Liver (tissue), 10 donors: ENCODE measurements at places on chromosomes 2 and 18.

DNA sequence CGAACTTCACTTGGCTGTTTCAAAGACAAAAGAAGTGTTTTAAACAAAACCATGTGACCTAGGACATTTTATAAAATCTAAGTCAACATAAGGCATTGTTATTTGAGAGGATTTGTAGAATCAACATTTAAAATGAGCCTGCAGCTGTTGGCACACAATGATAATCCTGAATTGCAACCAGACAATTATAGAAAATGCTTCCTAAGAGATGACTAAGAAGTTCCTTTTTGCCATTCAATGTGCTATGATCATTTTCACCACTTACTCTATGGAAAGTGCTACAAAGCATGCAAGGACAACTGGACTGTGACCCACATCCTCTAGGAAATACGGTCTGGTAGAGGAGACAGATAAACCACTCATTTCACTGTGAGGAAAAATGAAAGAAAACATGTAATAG is 246.4 kb downstream of the CDH20 start:
- no peak for DNase-seq

- no peak for DNase-seq
These were observed 143.5 kb upstream of the LMAN1 start for GRCh38 chr18:59502274-59503175.

DNA sequence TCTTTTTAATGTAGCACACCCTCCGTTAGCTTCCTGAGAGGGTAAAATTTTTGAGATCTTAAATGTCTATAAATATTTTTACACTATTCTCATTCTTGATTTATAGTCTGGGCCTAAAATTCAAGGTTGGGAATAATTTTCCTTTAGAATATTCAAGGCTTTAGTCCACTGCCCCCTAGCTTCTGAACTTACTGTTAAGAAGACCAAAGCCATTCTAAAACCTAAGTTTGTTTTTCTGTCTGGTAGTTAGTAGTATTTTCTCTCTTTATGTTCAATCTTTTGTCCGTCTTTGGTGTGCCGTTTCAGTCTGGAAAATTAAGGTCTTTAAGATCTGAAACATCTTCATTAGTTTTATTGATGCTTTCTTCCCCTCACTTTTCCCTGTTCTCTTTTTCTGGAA is 14.5 kb downstream of the OSBPL6 start:
- no peak for DNase-seq

DNA sequence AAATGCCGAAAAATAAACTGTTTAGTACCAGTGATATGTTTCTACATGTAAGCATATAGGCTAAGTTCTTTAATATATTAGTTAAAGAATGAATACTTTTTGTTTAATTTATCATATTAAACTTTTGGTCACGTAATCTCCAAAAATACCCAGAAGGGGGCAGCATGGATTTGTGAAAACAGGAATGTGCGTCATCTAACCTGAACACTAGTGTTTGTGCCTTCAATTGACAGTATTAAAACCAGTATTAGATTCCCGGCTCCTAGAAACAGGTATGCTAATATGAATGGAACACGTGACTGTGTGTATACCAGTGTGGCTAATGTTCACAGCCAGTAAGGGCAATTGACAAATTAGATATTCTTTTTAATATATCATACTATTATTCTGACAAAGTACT is 51.8 kb downstream of the WDR7 start:
- DNase-seq, result no peak

DNA sequence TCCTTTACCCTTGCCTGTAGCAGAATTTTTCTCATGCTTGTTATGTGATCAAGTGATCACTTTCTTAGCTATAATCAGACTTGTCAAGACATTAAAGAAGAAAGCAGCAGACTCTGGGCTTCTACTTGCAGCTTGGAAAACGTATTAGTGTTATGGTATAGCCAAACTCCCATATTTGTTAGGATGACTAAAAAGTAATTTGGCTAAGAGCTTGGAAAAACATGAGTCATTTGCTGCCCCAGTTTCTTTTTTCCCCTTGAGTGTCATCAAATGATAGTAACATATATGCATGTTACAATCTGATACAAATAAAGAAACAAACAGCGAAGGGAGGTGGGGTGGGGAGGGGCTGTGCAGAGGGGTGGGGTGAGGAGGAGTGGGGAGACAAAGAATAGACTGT is 155.5 kb downstream of the IKZF2 start:
- no peak for DNase-seq

DNA sequence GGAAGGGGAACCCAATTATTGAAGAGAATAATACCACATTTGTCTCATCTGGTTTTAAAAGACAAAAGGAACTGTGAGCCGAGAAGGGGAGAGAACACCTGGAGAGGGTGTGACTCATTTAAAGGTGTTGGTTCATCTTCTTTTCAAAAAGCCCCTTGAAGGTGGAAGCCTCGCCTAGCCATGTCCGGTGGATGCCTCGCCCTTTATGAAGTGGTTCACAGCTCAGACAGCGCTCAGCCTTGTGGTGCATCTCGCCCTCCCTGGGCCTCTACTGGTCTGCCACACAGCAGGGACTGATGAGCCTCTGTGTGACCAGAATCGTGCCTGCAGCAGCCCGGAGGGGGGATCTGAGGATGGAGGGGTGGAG is 290.0 kb upstream of the CXCR4 start:
- DNase-seq, result no peak

GRCh38 chr2:222878877-222879603 is 18.2 kb downstream of the ACSL3 start:
- DNase-seq, result no peak

DNA sequence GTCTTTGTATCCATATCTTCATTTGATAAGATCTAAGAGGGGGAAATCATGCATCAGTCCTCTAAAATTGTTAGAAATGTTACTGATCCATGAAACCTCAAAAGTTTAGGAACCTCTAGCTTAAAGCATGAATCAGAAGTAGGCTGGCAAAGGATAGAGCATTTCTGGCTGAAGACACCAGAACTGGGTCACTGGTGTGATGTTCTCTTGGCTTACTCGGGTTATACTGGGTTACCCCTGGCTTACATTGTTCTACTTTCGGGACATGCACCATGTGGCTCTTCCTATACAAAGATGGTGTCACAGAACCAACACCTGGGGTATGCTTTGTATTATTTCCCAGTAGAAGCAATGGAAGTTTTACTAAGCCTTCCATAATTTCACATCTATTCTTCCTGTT is 83.2 kb upstream of the TNP1 start:
- no peak for DNase-seq

DNA sequence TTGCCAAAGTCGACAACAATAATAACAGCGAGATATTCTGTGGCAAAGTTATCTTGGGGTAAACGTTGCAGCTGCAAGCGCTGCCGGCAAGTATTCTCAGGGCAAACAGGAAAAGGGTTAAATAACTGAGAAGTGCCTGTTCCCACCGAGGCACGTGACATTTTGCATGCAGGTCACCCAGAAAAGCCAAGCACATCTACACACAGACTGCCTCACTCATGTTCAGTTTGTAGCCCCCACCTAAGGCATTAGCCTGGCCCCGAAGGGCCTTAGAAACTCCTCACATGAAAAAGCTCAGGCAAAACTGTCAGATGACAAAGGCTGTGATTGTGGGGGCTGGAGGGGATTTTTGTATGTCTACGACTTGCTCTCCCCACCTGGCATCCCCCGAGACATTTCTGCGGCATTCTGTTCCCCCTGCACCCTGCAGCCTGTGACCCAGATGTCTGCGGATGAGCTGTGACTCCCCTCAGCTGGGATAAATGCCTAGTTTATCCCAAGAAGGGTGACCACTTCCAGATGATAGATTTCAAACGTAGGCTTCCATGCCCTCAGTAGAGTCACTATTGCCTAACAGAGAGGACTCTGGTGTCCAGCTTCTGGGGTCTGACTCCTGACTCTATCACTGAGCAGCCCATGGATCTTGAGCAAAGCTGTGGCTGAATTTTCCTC is 215.2 kb upstream of the SIX2 start:
- no peak for DNase-seq

DNA sequence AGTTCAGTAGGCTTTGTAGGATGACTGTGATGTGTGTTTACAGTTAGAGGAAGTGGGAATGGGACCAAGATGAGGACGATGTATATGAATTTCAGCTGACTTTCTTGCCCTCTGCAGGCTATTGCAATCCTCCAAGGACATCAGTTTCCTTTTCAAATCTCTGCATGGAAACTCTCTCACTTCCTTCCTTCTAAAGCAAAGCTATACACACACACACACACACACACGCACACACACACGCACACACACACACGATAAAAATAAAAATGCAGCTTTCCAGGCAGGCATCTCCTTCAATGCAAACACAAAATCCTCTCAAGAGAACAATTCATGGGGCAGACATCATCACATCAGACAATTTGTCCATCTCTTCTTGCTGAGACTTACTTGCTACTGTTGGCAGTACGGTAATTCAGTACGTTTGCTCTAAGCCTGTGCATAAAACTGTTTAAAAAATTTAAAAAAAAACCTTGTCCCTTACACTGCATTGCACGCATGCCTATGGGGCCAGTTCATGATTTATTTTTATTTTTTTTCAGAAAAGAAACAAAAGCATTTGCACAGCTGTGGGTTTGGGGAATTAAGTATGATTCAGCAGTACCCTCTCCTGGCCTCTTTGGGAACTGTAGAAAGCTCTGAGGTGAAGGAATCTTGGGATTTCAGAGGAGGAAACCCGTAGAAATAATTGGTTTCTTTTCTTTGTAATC is 27.1 kb upstream of the ICOS start:
- DNase-seq, result no peak

- no peak for DNase-seq
These were observed 309.8 kb downstream of the C1D start for GRCh38 chr2:67752969-67753368.

DNA sequence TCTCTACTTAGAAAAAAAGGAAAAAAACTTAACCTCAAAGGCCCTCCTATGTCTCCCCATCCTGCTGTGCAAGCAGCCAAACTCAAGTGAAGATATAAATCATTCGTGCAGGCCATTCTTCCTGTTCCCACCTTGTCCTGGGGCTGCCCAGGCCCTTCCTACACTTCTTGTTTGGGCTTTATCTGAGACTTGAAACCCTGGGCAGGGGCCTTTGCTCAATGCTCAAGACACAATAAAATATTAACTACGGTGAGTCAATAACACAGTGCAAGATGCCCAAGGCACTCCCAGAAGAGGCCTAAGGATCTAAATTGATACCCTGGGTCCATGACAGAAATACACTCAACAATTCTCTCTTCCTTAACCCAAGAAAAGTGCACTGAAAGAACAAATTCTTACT is 67.6 kb downstream of the TBC1D8 start:
- DNase-seq, result no peak

GRCh38 chr2:171923206-171923605 is 945 bp downstream of the HAT1 start:
- DNase-seq, result no peak

GRCh38 chr2:63880625-63881024 is 38.9 kb downstream of the UGP2 start:
- DNase-seq, result no peak

- DNase-seq, result no peak
These were observed 102.2 kb downstream of the INSIG2 start for GRCh38 chr2:118190474-118190873.

DNA sequence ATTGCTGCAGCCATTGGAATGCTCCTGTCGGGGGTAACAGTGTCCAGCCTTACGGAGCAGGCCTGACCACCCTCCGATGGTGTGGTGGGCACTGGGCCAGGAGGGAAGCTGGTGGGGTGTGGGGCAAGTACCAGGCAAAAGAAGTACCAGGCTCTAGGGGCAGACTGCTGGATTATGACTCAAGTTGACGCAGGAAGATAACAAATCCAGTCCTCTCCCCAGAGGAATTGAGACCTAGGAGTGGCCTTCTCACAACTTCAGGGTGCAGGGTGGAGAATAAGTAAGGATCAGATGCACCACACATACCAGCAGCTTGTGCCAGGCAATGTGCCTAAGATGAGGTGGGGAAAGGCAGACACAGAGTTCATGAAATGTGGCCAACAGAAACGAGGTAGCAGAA is 37.9 kb downstream of the SEMA4F start:
- DNase-seq, result no peak

- DNase-seq, result no peak
These were observed 96.5 kb downstream of the ZNF532 start for GRCh38 chr18:58960946-58961722.

GRCh38 chr2:41972179-41972578 is 75.6 kb upstream of the PKDCC start:
- no peak for DNase-seq

GRCh38 chr2:188478724-188479123 is 187.1 kb downstream of the GULP1 start:
- no peak for DNase-seq

GRCh38 chr18:49471532-49471931 is 11.1 kb upstream of the DYM start:
- no peak for DNase-seq

DNA sequence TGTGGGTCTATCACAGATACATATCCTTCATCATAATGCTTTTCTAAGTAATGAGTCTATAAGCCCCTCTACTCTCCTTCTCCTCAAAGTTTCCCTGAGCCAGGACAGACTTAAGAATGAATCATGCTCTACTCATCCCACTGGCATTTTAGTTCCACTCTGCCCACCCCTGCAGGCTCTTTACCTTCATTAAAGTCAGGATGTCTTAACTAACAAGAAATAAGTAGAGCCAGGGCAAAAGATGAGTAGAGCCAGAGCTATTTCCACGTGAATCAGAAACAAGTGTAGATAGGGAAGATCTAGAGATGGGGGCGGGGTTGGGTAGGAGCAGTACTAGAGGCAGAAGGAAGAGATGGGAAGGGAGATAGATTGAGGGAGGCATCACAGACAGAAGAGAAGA is 790.5 kb downstream of the RNF144A start:
- no peak for DNase-seq

DNA sequence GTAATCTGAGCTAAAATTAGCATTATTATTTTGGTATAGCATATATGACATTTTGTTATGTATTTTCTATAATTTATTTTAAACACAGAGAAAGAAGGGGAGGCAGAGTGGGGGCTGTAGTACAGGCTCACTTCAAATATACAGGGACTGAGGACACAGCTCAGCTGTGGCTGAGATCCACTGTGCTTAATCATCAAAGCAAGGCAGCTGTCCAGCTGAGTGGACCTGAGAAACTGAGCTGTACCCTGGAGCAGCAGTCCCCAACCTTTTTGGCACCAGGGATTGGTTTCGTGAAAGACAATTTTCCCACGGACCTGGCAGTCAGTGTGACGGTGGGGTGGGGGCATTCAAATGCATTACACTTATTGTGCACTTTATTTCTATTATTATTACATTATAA is 687.2 kb downstream of the RNF144A start:
- DNase-seq, result no peak

DNA sequence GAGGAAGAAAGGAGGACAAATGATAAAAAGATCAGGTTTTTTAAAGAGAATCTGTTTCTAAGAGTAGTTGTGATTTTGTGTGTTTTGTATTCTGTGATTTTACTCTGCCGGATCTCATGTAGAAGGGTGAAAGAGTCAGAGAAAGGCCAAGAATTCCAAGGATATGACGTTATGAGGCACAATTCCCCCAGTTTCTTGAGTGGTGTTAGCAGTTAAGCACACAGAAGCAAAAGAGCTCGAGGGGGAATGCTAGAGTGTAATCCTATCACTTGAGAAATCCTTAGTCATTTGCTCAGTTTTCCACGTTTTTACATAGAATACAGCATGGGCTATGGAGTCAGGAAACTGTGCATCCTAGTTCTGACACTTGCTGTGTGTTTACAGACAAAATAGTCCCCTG is 34.8 kb downstream of the METTL4 start:
- no peak for DNase-seq

- DNase-seq, result no peak
These were observed 45.3 kb downstream of the SMAD7 start for GRCh38 chr18:48905513-48905912.

- no peak for DNase-seq
These were observed 91.1 kb upstream of the NDUFV2 start for GRCh38 chr18:9011431-9011830.

GRCh38 chr2:157421331-157421944 is 22.5 kb downstream of the CYTIP start:
- DNase-seq, result no peak

- DNase-seq, result no peak
These were observed 37.9 kb downstream of the MAP3K19 start for GRCh38 chr2:135009339-135009738.
